ENCODE measurements at places on chromosomes 2 and 18. TPM values are rescaled to one million over a fixed set of nuclear protein-coding genes. Genes with fewer than 3 reads are reported as not detected.

DNA sequence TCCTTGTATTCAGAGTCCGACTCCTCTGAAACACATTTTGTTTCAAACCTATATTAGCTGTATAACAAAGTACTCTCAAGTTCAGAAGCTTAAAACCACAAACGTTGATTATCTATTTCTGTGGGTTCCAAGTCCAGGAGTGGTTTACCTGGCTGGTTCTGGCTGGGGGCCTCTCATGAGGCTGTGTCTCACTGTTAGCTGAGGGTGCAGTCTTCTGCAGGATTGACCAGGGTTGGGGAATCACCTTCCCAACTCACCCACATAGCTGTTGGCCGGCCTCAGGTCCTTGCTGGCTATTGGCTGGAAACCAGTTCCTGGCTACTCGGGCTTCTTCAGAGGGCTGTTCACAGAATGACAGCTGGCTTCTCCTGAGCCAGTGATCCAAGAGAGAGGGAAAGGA is 18.0 kb upstream of the ATIC start:
- no peak for DNase-seq

DNA sequence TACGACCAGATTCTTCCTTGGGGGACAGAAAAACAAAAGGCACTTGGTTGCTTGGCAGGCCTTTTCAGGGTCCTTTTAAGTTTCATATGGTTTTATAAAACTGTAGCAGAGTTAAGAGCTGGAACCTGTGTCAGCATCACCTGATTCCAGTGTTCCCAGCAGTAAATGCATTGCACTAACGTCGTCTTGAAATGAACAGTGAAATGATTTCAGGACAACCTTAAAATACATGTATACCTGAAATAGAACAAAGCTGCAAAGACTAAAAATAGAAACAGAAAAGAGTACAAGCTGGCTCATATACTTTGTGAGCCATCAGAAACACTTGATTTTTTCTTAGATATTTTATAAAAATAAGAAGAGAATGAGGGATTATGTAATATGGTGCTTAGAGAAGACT is 51.9 kb downstream of the ACSL3 start:
- DNase-seq: no peak

DNA sequence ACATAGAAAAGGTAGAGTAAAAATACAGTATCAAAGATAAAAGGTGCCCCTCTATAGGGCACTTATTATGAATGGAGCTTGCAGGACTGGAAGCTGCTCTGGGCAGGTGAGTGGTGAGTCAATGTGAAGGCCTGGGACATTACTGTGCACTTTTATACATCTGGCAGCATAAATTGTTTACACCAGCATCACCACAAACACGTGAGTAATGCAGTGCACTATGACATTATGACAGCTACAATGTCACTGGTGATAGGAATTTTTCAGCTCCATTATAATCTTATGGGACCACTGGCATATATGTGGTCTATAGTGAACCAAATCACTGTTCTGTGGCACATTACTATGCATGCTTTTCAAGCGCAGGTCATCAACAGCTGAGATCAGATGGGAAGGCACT is 48.1 kb downstream of the TPGS2 start:
- DNase-seq: no peak

GRCh38 chr18:3245853-3246634 is 1.6 kb upstream of the MYL12A start:
- no peak for DNase-seq

DNA sequence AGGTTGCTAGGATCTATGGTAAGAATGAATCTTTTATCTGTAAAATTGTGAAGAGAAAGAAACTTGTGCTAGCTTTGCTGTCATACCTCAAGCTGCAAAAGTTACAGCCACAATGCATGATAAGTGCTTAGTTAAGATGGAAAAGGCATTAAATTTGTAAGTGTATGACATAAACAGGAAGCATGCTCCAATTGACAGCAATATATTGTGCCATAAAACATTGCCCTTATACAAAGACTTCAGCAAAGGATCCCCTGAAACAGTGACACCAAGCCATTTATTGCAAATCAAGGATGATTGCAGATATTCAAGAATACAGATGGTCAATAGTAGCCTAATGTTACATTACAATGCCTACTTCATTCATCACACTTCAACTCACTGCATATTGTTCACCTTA is 283.1 kb downstream of the CPS1 start:
- DNase-seq: no peak

- DNase-seq: no peak
Observed at GRCh38 chr2:25872134-25872533, 6.2 kb downstream of the ASXL2 start.

- no peak for DNase-seq
Observed at GRCh38 chr2:26970928-26971627, 641 bp downstream of the MAPRE3 start.

DNA sequence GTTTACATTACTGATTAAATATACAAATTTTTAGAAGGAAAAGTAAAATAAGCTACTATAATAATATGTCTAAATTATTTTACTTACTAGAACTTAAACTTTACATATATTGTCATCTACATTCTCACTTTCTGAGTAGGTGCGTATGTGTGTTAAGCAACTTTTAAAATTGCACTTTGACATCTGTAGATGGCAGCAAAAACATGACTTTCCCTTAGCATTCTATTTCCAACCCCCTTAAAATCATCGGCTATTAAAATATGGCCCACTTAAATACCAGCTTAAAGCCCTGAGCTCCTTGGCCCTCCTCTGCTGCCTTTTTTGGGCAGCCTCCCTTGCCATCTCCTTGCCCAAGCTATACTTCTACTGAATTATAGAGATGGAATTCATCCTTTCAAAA is 78.0 kb downstream of the UPP2 start:
- peak; percentile 20 for DNase-seq

DNA sequence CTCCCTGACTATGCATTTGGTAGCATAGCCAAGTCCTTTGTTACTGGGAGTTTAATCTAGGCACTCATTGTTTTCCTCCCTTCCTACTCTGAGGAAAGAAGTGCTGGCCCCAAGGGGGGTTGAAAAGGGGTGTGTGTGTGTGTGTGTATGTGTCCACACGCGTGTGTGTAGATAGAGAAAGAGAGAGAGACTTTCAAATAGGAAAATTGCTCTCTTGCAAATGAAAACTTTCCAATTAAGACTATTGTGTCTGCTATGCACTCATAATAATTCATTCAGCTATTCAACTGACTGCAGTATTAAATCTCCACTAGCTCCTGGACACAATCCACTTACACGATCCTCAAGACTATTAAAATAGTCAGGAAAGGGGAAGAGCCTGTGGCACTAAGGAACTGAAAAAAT is 92.9 kb upstream of the CSRNP3 start:
- peak; percentile 12 for DNase-seq

GRCh38 chr18:58344861-58345463 is 283.9 kb downstream of the ALPK2 start:
- DNase-seq: no peak

DNA sequence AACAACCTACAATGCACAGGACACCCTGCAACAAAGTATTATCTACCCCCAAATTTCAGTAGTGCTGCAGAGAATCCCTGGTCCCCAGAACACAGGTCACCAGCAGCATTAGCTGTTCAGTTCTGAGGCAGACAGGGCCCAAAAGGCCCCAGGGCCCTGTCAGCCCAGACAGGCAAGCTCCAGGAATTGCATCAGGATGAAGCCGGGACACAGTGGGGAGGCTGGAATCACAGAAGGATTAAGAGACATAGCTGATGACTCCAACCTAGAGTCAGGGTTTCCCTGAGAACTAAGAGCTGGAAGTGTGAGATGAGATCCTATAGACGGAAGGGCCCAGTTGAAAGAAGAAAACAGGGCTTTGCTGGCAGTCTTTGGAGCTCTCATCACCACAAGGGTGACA is 148.1 kb downstream of the GALNT14 start:
- no peak for DNase-seq

Gene PHLPP1
- 14.5 TPM for total RNA-seq

Gene ANKRD23
- total RNA-seq: 1.6 TPM

Gene ITGB6
- total RNA-seq: 0.47 TPM

Gene POTEC
- total RNA-seq: not detected

Gene ACVR1C
- 0.06 TPM for total RNA-seq

Gene ANKRD30BL
- total RNA-seq: not detected

Gene PLEKHH2
- total RNA-seq: 5.7 TPM

Gene LIMS3
- 35.2 TPM for total RNA-seq

Measured in glomerular endothelial cell (primary cell).